ENCODE measurements at places on chromosomes 5 and 9.

DNA sequence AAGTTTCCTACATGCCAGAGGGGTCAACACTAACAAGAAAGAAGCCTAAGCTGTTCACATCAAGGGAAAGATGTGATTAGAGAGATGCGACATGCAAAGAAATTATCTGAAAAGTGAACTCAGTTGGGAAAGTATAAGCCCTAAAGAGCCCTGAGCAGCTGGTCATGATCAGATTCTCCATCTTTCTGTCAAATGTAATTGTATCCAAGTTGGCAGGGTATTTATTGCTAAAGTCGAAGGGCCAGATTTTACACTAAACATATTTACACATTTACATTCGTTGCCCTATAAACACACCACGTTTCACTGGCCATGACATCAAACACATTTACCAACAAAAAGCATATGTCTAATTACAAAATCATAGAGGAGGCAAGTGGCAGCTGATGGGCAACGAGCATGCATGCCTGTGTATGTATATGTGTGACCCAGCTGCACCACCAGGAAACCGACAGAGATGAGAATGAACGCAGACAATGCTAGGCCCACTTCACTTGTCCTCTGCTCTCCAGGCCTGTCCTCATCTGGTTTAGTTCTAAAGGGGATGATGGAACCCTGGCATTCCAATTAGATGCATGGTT, 6.3 kb downstream of the FOXD1 start:
- DNase-seq, result no peak

DNA sequence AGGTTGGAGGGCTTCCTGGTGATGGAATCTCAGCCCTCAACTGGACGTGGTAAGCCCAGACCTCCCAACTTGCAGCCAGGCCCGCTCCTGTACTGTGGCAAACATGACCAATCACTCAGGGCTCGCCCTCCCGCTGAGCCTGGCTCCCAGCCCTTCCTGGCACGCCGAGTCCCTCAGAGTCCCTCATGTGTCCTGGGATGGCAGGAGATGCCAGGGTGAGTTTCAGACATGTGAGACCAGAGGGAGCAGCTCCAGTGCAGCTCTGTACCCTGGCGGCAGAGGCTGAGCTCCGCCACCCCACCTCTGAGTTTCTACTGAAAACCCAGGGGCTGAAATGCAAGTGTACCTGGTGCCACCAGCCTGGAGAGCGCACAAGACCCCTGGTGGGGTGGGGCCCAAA, 42.0 kb upstream of the RXRA start:
- no peak for DNase-seq

GRCh38 chr9:96413302-96414221, 4.6 kb downstream of the ZNF367 start:
- DNase-seq, result no peak

- DNase-seq, result no peak
These were observed 213.4 kb downstream of the PLK2 start for GRCh38 chr5:58246461-58246944.

- no peak for DNase-seq
These were observed 112.8 kb downstream of the MAPKAP1 start for GRCh38 chr9:125594223-125594610.

GRCh38 chr5:125367702-125368101, 621.3 kb upstream of the ZNF608 start:
- DNase-seq, result no peak

GRCh38 chr9:121354141-121354540, 15.9 kb downstream of the STOM start:
- DNase-seq, result no peak

DNA sequence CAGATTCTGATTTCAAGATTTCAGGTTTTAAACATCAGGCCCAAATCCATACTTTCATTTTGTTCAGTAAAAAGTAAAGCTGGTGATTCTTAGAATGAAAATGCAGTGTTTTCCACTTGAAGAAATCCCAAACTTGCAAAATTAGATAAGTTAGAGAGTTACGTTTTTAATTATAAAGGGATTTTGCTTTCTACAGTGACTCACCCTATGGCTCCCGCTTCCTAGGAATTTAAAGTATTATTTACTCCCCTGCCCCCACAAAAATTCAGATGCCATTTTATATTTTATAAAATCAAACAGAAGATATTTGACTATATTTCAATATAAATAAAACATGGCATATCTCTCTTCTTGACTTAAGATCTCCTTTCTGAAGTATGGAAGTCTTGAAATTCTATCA, 402.9 kb downstream of the ZSWIM6 start:
- no peak for DNase-seq

DNA sequence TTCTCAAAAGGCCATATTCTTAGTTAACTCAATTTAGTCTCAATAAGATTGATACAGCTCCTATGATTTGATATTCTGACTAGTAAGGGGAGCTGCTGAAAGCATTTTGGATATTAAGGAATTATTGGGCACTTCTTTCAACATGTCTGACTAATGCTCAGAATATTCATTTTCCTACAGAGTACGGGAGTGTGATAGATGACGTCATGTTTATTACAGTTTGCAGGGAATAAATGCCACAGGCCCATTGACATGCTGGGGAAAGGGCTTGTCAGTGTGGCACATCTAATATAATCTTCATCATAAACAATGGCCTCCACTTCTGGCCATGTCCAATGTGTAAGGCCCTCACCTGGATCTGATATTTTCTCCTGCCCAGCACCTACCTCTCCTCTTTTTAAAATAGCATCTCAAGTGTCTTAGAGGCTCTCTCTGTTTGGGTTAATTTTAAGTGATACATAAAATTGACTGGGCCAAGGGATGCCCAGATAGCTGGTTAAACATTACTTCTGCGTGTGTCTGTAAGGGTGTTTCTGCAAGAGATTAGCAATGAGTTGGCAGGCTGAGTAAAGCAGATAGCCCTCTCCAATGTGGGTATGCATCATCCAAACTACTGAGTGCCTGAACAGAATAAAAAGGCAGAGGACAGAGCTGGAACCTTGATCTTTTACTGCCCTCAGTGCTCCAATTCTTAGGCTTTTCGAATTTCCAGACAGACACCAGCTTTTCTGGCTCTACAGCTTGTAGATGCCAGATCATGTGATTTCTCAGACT, 99.3 kb downstream of the SLC24A2 start:
- DNase-seq, result no peak

DNA sequence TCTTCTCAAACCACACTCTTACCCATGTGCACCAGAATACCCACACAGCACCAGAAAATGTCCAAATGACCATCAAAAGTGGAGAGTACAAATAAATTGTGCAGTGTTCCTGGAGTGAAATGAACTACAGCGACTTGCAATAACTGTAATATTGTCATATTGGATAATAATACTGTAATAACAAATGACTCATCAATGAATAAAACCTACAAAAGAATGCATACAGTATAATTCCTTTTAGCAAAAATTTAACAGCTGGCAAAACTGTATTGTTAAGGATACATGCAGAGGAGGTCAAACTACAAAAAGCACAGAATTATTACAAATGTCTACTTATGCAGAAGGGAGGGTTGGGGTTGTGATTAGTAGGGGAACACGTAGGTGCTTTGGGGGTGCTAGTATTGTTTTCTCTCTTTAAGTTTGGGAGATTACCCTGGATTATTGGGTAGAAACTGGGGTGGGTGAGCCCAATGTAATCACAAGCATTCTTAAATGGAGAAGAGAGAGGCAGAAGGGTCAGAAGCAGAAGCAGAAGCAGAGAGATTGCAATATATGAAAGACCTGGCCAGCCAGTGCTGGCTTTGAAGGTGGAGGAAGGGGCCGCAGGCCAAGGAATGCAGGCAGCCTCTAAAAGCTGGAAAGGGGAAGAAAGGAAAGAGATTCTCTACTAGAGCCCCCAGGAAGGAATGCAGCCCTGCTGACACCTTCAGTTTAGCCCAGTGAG, 21.8 kb downstream of the IRF1 start:
- DNase-seq, result no peak

DNA sequence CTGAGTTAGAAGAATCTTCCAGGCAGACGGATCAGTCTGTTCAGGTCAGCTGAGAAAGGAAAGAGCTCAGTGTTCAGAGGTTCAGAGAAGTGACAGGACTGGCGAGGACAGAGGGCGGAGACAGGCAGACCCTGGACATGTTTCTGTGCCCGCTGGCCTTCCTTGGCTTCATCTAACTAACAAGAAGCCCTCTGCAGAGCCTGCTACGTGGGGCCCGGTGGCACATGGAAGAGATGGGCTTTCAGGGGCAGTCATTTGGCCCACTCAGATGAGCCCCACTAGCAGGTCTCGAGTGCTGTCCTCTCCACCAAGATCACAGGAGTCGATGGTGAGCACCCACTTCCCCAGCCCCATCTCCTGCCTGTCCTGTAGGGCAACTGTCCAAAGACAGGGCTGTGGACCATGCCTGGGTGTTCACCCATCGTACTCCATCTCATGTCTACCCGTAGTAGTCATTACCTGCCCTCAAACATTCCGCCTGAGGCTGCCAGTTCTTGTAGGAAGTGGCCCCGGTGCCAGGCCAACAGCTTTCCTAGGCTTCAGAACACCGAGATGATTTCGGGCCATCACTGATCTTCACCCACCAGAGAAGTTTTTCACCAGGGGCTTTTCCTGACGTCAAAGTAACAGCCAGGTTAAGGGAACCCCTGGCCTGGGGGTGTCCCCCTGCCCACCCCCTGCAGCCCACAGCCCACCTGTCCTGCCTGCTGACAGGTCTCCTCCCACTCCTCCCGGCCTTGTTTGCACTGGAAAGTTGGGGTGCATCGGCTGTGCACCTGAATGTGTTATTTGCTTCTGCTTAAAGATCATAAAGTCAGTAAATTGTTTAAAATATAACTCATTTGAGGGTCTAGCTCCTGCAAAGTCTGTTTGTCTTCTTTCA, 14.0 kb downstream of the IRX2 start:
- DNase-seq, result no peak

DNA sequence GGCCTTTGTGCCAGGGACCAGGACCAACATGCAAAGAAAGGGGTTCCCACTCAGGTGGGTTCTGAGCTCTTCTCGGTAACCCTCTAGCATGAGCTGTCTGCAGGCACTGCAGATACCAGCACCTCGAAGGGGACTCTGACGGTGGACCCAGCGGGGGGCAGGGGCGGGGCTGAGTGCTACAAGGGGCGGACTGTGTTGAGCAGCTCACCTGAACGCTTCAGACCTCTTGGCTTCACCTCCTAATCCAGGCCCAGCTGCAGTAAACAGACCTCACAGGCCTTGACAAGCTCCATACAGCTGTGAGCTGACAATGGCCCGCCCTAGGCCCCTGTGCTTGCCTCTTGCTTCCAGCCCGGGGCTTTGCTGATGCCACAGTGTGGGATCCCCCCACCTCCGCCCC, 48.4 kb downstream of the C9orf50 start:
- DNase-seq, result no peak

- no peak for DNase-seq
These were observed 4.5 kb upstream of the CNTLN start for GRCh38 chr9:17130291-17130690.

- no peak for DNase-seq
These were observed 88.5 kb downstream of the SUSD1 start for GRCh38 chr9:112086627-112087026.

- no peak for DNase-seq
These were observed 459.5 kb upstream of the PTGER4 start for GRCh38 chr5:40220260-40220659.

GRCh38 chr5:9876451-9876850, 246.3 kb upstream of the TAS2R1 start:
- no peak for DNase-seq

DNA sequence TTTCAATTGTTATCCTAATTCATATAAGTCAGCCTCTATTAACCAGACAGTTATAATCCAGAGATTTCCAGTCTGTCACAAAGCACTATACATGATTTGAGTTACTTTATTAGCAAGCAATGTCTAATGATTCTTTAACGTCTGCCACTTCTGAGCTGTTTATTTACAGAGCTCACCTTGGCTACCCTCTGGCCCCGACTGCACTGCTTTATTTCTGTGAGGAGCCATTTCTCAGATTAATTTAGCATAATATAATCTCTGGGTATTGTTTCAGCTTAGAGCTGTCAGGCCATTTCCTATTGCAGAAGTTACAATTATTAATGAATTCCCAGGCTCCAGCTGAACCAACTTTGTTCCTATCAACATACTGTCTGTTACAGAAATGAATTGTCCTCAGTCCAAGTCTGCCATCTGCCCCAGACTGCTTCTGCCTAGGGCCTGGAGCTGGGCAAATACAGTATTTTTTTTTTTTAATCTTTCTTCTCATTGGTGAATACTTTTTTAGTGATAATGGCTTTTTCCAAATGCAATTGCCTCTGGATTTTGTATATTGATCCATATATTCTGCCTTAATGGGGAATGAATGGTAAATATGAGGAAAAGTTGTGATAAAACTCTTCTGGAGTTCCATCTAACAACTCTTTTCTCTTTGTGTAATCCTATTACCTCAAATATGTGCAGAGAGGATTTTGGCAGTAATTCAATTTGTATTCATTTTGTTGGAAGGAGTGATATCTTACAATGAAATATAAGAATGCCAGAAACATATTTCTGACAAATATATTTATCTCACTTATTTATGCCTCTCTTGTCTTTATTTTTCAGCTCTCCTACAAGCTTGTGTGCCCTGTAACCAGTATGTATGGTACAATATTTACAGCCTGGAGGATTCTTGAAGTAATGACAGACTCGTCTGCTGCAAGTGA, 104.7 kb downstream of the FOCAD start:
- DNase-seq, result no peak

DNA sequence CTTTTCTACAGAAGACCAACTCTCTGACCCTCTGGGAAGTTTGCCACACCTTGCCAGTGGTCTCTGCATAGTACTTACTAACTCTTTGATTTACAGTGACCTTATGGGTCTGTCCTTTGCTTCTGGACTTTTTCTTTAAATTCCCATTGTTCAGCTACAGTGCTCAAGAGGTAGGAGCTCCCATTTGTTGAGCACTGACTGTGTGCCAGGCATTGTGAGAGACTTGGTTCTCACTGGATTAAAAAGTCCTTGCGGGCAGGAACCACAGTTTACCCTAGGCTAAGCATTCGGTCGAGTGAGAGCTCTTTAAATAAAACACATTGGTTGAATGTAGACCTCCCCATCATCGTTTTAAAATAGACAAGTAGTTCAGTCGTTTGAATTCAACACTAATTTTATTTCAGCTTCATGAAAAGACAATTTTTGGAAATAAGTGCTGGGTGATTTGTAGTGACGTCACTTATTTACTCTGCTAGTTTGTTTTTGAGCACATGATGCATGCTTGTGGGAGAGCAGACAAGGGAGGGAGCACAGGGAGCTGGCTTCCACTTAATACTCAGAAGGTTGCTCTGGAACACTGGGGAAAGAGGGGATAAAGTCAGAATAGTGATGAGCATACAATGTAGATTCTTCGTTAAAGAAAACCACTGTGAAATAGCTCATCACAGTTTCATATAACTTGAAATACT, 27.1 kb downstream of the RASGRF2 start:
- no peak for DNase-seq

GRCh38 chr5:125499636-125500332, 753.3 kb upstream of the ZNF608 start:
- no peak for DNase-seq
